ENCODE measurements at places on chromosomes 11 and 22.
A peak's percentile ranks its signal among the peaks of the same experiment; 100 is the strongest.

GRCh38 chr11:110338684-110339083 lies 42.3 kb upstream of the RDX start:
- no peak for DNase-seq

DNA sequence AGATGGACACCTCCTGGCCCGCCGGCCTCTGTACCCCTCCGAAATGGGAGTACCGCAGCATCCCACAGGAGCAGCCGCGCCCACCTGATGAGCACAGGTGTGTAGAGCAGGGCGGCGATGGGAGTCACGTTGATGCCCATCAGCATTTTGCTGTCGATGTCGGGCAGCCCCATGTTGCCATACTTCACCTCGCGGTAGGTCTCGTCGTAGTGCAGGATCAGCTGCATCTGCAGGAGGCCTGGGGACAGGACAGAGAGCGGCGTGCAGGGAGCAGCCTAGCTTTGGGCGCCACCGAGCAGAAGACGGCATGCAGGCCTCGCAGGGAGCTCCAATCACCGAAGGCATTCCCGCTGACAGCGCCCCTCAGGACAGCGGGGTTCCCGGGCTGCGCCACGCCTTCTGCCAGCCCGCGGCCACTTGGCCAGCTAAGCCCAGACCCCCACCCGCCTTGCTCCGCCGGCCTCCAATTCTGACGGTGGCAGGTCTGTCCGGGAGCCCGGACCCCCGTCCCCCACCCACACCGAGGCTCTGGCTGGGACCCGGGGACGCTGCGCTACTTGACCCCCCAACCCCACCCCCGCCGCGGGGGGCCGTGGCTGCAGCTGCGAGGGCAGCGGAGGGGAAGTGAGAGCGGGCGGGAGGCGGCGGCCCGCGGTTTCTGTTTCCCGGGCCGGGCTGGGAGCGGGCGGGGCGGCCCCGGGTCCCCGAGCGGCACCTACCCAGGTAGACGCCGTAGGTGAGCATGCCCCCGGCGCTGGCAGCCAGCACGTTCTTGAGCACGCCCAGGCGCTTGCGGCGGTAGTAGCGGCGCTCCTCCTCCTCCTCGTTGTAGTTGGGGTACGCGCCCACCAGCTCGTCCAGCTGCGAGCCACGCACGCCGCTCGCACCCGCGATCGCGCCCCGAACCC lies 705 bp downstream of the UNC93B1 start:
- peak; percentile 55 for DNase-seq

DNA sequence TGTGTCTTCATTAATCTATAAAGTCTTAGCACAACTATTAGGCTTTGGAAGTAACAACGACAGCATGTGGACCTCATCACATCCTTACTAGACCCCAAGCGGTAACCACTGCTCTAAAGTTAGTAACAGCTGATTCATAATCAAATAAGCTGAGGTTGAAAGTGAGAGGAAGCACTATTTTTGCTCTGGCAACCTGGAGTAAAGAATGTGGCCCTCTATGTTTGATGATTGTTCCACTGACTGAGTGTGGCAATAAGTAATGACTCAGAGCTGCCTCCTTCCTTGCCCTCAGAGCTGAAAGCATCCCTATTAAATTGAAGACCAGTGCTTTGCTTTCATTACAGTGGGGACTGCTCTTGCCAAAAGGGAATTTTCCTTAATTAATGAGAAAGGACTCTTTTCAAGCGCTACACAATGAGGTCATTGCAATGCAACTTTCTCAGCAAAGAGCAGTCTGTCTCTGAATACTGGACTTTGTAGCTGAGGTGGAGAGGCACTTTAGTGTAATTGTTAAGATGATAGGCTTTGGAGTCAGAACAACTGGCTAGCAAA lies 906.1 kb upstream of the RAG2 start:
- DNase-seq = peak; percentile 2

DNA sequence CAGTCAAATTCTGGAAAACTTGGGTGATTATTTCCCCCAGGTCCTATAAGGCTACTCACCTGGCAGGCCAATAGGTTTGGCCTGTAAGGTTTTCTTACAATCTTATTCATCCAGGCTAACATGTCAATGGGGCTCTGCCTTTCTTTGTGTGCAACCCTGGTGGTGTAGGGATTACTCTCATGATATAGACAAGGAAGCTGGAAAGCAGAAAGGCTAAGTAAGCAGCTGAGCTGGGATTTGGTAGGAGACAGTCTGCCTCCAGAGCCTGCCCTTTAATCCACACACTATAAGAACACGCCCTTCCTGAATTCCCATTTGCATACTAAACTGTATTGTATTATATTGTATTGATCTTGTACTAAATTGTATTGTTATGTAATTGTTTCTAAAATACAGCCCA lies 373.3 kb upstream of the CCDC90B start:
- no peak for DNase-seq

- no peak for DNase-seq
Observed at GRCh38 chr11:118892514-118892913, 8.8 kb downstream of the CXCR5 start.

- no peak for DNase-seq
Observed at GRCh38 chr11:67347964-67348749, 5.2 kb downstream of the POLD4 start.

GRCh38 chr11:68687986-68688385 lies 3.6 kb downstream of the GAL start:
- no peak for DNase-seq

GRCh38 chr22:44837481-44837880 lies 85.1 kb downstream of the ARHGAP8 start:
- no peak for DNase-seq

DNA sequence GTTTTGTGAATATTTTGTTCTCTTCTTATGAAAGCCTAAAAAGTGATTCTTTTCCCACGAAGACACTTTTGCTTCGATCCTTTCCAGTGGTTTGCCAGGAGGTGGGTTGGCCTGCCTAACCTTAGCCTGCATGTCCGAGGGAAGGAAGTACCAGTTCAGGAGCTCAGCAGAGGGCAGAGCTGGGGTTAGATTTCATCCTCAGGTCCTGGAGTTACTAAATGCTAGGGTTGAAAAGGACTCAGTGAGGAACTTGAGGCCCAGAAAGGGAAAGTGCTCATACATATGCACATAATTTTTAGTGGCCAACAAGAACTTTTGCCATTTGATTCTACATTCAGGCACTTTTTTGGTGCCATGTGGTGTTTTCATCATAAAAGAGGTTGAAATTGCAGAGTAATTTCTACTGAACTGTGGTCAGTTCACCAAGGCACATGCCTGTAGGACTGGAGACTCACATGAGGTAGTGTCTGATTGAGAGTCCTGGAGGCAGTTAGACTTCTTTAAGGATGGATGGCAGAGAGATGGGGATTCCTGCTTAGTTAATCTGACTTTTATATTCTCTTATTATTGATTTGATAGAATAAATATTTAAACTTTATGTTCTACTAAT lies 36.7 kb downstream of the NCAM1 start:
- no peak for DNase-seq

DNA sequence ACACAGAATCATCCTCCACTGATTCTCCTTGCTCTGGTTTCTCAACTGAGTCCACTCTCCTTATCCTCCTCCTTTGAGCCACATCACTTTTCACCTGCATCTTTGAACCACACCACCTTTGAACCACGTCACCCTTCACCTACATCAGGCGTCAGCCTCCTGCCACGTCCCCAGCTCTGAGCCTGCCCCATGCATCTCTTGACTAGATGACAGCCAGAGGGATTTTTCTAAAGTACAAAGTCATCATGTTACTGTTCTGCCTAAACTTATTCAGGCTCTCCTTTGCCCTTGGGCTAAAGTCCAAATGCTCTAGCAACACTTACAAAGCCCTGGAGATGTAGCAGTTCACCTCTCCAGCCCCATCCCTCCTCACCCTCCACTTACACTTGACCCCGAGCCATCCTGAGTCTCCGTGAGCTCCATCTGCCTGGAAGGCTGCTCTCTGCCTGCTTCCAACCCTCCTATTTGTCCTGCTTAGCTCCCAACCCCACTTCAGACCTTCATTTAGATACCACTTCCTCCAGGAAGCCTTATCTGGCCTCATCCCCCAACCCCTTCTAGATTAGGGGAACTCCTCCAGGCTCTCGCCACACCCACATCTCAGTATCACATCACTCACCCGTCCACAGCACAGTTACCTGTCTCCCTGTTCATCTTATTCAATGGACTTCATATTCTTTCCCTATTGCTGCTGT lies 3.7 kb upstream of the MS4A10 start:
- DNase-seq = no peak

DNA sequence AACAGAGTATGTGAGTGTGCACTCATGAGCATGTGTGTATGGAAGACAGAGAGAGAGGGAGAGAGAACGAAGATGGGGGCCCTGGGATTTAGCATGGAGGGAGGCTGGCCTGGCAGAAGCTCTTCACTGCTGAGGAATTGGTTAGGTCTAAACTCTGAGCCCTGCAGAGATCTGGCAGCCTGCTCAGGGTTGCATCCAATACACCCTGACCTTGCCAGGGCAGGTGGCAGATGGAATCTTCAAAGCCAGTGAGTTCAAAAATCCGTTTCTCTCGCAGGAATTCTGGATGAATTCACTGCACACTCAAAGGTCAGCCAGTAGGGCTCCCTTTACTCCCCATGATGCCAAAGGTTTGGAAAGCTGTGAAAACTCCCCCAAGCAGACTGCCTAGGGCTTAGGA lies 61.4 kb upstream of the OLFML1 start:
- no peak for DNase-seq

- DNase-seq = no peak
Observed at GRCh38 chr11:68014157-68014946, 4.2 kb downstream of the ALDH3B1 start.

- no peak for DNase-seq
Observed at GRCh38 chr11:68734111-68734510, 17.2 kb downstream of the TESMIN start.

DNA sequence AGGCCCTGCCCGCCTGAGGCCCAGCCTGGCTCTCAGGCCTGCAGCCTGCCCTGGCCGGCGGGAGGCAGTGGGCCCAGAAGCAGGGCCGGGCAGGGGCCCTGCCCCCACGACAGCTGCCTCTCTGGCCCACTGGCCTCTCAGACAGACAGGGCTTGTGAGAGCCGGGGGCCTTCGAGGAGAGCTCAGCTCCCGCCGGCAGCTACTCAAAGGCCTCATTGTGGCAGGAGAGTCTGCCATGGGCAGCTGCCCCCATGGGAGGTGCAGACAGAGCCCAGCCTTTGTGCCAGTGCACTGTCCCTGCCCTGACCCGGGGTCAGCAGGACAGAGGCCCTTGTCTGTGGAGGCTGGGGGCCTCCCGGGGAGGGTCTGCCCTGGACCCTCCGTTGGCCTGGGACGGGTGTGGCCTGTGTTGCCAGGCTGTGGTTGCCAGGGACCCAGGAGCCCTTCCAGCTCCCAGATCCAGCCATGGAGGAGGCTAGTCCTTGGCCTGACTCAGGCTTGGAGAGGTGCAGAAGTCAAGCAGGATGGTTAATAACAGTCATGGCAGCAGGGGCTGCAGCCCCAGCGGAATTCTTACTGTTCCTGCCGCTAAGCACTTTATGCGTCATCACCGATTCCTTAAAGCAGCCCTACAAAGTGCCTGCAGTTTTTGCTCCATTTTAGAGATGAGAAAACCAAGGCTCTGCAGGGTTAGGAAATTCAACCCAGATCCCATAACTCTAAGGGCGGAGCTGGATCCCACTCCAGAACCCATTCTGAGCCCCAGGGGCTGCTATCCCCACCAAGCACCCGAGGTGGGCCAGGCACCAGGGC lies 12.5 kb downstream of the FLRT1 start:
- DNase-seq = no peak

GRCh38 chr11:45805305-45806071 lies 539 bp downstream of the SLC35C1 start:
- no peak for DNase-seq

DNA sequence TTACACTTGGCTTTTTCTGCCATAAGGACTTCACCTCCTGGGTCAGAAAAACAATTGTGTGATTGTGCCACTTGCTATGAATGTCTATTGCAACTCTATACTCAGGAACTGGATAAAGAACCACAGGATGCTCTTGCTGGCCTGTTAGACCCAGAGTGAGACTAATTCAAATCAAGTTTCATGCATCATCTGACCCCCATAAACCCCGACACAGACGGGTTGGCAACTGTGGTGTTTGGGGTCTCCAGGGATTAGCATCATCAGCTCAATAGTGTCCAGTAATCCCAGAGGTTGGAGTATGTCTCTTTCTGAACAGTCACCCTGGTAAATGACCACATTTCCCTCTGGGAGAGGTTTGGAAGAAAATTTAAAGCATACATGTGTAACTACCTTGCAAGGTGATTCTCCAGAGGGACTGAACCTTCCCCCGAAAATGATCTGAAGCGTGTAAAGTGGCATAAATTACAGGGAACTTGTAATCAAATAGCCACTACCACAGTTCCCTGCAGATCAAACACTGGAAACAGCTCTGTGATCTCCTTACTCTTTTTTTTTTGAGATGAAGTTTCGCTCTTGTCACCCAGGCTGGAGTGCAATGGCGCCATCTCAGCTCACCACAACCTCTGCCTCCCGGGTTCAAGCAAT lies 1097.6 kb downstream of the TBC1D22A start:
- no peak for DNase-seq

- no peak for DNase-seq
Observed at GRCh38 chr11:17076517-17077239, 789 bp downstream of the RPS13 start.

- DNase-seq = no peak
Observed at GRCh38 chr11:126636911-126637794, 281.7 kb downstream of the ST3GAL4 start.

- DNase-seq = no peak
Observed at GRCh38 chr11:14059491-14059890, 97.0 kb downstream of the SPON1 start.

DNA sequence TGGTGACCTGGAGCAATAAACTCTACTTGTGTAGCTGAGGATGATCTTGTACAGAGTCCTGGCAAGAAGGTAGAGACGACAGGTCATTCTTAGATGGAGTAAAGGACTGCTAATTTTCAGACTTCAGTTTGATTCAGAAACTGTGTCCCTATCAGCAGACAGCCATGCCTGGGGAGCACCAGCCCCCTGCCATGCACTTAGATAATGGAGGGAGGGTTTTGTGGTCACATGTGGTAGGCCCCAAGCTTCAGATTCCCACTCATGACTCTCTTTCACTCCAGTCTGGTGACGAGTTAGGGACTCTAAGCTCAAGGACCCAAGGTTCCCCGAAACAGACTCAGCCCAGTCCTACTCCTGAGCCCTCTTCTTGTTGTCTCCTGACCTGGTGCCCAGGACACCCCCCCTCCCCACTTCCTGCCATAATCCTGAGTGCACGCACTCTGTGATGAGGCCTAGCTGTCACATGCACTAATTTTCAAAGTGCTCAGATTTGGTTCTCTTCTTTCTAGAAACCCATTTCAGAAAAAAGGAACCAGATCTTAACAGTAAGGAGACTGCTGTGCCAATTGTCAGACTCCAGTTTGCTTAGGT lies 10.2 kb upstream of the AMPD3 start:
- no peak for DNase-seq

DNA sequence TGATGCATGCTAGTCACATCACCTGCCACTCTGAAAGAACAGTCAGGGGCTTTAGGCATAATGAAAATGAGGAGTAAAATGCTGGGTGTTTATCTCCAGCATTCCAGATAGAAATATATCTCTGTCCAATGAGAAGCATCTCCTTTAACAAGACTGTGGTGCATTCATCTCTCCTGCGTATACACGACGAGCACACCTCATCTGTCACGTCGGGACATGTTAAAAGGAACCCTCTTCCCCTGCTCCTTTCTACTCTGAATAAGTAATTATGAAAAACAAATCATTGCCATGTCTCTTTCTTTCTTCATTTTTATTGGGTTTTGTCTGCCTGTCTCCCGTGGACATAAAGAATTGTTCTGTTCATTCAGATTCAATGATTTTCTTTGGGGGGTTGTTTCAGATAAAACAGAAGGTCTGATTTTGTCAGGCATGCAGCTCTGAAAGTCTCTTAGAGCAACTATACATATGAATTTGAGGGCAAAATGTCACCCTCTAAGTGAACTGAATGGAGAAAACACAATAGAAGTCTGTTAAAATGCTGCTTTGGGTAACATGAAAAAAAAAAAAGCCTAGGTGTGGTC lies 195.0 kb downstream of the MAML2 start:
- no peak for DNase-seq

Data from GM12892 (cell line).